ENCODE measurements at places on chromosomes 7 and 10. TPM values are rescaled to one million over a fixed set of nuclear protein-coding genes. Genes with fewer than 3 reads are reported as not detected.

TMEM196 gene
- not detected for total RNA-seq

EPO gene
- total RNA-seq, result not detected

EZH2 gene
- total RNA-seq, result 3.5 TPM

PYROXD2 gene
- total RNA-seq, result 17.8 TPM

RTKN2 gene
- total RNA-seq, result 109 TPM

RADIL gene
- 9.7 TPM for total RNA-seq

TDRD1 gene
- 0.09 TPM for total RNA-seq

PLCE1 gene
- total RNA-seq, result 10.5 TPM

CPA4 gene
- total RNA-seq, result not detected

SPDYE5 gene
- not detected for total RNA-seq

ITPRID1 gene
- 0.59 TPM for total RNA-seq

AGAP6 gene
- 12.5 TPM for total RNA-seq

NANOS1 gene
- 1.9 TPM for total RNA-seq

PDGFA gene
- 27.1 TPM for total RNA-seq

PTN gene
- 6.3 TPM for total RNA-seq

HMX2 gene
- total RNA-seq, result not detected

ASAH2 gene
- not detected for total RNA-seq

PLEKHS1 gene
- total RNA-seq, result 7.0 TPM

SLC29A4 gene
- total RNA-seq, result 2.7 TPM

ECHS1 gene
- total RNA-seq, result 59.5 TPM

HEPACAM2 gene
- 0.18 TPM for total RNA-seq

PTPRN2 gene
- total RNA-seq, result 6.8 TPM

WNT2 gene
- total RNA-seq, result 9.0 TPM

ITGA8 gene
- total RNA-seq, result 23.4 TPM

NMT2 gene
- 10.2 TPM for total RNA-seq

ARHGAP22 gene
- 9.6 TPM for total RNA-seq

FAM13C gene
- total RNA-seq, result 13.9 TPM

ARHGAP12 gene
- 29.8 TPM for total RNA-seq

WDFY4 gene
- 44.4 TPM for total RNA-seq

FAM200A gene
- total RNA-seq, result 6.7 TPM

CCSER2 gene
- total RNA-seq, result 66.1 TPM

PPP1R9A gene
- 28.9 TPM for total RNA-seq

MEOX2 gene
- 17.1 TPM for total RNA-seq

Measured in lower lobe of right lung (tissue), 2 donors.